ENCODE measurements at places on chromosomes 12 and 14.

DNA sequence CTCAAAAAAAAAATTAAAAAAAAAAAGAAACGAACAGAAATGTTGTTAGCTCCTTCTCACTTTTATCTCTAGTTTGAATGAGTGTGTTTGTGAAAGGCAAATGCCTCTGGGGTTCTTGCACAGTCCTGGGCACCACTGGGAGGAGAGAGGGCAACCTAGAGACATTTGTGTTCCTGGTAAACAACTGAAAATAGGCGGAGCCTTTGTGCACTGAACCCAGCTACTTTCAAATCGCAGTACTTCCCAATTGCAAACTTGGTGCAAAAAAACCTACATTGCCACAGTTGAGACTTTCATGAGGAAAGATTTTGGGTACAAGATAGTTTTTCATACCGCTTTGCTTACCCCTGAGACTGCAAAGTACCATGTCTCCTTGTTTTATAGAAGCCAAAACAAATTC, 430.0 kb downstream of the ZFP36L1 start:
- no peak for DNase-seq

- DNase-seq: no peak
Measured at GRCh38 chr14:88804035-88804434, 11.3 kb upstream of the EML5 start.

GRCh38 chr12:74514098-74514872, 23.4 kb upstream of the ATXN7L3B start:
- no peak for DNase-seq

GRCh38 chr14:44567997-44568396, 60.9 kb upstream of the FSCB start:
- DNase-seq: no peak

GRCh38 chr14:34920339-34920738, 45.2 kb upstream of the BAZ1A start:
- DNase-seq: no peak
